Gastroesophageal sphincter (tissue), 4 donors: ENCODE measurements at places on chromosomes 12 and 14. TPM values are rescaled to one million over a fixed set of nuclear protein-coding genes. Genes with fewer than 3 reads are reported as not detected.
A peak's percentile ranks its signal among the peaks of the same experiment; 100 is the strongest.

DNA sequence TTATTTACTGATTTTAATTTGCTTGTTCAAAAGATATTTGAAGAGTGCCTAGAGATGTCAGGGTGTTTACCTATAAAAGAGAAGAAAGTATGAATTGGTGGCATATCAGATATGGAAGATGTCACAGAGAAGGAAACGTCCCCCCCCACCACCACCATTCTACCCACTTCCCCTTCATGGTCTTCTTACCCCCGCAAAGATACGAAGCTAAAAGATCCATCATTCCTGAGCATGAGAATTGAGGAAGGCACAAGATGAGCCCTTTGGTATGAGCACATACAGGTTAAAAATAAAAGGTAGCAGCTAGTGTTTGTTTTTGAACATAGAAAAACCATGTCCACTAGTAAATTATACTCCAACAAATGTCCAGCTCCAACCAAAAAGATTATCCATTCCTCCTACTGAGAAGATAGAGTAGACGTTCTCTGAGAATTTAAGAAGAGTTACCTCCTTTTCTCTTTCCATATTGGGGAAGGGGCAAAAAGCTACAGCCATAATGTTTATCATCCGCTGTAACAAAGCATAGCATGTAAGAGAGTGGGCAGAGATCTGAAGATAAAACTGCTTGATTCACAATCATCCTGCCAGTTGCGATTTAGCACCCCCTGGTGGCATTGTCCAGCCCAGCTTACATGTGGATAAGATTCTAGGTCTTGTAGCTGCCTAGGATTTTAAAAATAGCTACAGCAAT, 29.1 kb downstream of the NFYB start:
- ATAC-seq: peak; percentile 76

DNA sequence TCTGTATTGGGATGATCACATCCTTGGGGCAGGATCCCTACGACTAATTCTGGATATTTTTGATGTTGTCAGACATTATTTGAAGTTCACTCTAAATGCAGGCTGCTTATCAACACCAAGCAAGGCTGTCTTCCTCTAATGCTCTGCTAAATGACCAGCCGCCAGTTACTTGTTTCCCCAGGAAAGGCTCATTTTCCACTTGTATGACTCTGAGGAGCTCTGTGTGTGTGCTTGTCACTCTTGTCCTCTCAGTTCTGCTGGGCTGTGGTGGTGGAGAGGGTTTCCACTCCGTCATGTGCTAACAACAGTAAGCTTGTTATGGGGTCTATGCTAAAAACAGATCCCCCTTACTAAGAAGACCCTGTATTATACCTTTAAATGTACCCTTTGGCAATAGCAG, 42.1 kb downstream of the ATL1 start:
- ATAC-seq: no peak

DNA sequence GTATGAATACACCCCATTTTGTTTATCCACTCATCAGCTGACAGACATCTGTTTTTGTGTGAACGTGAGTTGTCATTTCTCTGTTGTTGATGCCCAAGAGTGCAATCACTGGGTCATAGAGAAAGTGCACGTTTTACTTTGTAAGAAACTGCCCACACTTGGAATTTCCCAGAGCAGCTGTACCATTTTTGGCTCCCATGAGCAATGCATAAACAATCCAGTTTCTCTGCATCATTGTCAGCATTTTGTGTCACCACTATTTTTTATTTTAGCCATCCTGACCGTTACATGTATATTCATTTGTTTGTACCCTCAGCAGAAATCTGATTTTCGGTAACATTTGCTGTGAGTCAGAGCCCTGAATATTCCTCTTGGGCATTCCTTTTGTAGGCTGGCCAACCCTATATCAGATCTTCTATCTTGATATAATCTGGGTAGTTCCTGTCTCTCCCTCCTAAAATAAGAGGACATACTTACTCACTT, 62.7 kb downstream of the RBM19 start:
- ATAC-seq: no peak

- ATAC-seq: peak; percentile 31
Measured at GRCh38 chr12:132471011-132471857, 18.7 kb upstream of the FBRSL1 start.

GRCh38 chr12:119274636-119275065, 59.9 kb upstream of the CCDC60 start:
- ATAC-seq: no peak

DNA sequence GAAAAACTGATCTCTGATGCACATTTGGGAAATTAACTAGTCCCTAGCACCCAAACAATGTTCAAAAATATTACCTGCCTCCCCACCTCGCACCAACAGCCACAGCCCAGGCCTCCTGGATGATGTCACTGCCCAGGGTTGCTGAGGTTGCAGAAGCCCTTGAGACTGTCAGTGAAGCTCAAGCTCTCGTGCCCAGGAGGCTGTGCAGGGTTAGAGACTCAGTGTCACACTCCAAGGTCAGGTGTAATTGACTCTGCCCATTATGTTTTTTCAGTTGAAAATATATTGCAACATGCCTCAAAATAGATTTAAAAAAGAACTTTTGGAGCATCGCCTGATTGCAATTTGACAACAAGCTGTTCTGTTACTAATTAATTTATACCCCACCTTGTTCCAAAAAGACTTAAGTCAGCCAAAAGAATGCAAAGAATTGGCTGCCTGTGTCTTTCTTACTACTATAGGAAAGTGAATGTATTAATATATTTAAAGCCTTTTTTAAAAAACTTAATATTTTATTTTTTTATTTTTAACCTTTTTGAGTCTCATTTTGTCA, 72.3 kb downstream of the CMAS start:
- ATAC-seq: no peak

Gene ABHD4
- total RNA-seq: 23.8 TPM

DNA sequence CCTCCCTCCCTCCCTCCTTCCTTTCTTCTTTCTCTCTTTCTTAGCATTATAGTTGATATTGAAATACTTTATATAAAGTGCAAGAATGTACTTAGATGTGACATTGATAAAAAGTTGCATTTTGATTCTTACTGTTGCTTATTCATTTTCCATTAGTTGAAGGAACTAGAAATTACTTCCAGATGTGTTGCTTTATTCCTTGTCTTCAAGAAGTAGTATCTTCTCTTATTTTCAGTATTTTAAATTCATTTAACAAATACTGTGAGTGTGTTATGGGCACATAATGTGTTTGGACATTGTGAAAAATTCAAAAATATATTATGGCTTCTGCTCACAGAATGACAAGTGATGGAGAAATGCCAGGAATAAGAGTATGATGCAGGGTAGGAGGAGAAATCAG, 45.6 kb downstream of the TRMT5 start:
- ATAC-seq: no peak

- no peak for ATAC-seq
Measured at GRCh38 chr12:124477107-124477915, 90.1 kb downstream of the NCOR2 start.

DNA sequence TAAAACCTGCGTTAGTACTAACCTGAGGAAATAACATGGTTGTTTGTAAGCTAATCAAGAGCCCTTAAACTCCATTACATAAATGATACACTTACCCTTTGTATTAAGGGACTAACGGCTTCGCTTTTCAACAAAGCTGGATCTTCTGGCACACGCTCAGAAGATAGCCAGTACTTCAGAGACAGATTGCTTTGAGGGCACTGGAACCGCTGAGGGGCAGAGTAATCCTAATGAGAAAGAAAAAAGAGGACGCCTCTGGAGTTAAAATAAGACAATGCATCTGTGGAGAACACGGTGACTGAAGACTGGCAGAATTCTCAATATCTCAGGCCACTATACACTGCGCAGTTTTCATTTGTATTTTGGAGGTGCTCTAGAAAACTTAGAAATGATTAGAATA, 1.5 kb upstream of the KTN1 start:
- no peak for ATAC-seq

Gene SLC16A7
- total RNA-seq: 40.4 TPM

Gene KLHL33
- total RNA-seq: 1.6 TPM

GRCh38 chr14:94946244-94946643, 176.3 kb upstream of the GSC start:
- no peak for ATAC-seq

DNA sequence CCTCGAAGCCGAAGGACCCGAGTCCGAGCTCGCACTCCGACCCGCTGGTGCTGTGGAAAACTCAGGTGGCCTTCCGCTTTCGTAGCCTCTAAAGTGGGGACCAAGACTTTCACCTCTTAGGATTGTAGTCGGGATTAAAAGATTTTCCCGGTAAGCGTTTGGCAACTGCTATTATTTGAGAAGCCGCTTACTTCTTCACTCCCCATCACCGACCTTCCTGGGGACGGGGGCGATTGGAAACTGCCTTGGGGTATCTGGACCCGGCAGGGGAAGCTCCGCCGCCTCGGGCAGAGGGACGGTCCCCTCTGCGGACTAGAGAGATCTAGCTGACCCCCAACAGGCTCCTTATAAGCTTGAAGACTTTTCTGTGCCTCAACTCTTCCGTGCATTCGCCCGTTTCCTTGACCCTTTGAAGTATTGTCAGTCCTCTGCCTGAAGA, 659 bp downstream of the TRAFD1 start:
- ATAC-seq: no peak

Gene GPR84
- 0.54 TPM for total RNA-seq
